ENCODE measurements at places on chromosomes 2 and 18.

DNA sequence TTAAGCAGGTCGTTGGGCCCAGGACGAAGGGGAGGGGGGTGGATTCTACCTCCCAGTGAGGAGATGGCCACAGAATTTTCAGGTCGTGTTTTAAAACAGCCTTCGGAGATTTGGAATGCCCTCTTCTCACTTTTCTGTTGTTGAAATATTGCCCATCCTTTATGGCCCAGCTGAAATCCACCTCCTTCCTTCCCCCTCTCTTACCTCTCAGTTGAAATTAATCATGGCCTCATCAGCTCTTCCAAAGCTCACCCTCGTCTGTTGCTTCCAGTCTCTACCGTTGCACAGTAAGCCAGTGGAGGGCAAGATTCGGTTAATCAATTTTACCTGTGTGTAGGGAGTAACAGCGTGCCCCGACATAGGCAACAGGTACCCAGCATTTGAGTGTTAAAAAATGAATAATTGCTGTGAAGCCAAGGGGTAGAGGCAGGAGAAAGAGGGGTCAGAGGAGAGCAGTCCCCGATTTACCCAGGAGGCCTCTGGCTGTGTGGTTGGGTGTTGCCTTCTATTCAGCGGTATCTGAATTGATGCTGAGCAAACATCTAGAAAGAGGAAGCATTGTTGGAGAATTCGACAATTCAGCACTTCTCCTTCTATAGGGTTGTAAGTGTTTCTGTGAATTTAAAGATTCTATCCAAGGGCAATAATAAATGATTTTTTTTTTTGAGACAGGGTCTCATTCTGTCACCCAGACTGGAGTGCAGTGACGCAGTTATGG, 8.6 kb upstream of the PDIA6 start:
- no peak for DNase-seq

DNA sequence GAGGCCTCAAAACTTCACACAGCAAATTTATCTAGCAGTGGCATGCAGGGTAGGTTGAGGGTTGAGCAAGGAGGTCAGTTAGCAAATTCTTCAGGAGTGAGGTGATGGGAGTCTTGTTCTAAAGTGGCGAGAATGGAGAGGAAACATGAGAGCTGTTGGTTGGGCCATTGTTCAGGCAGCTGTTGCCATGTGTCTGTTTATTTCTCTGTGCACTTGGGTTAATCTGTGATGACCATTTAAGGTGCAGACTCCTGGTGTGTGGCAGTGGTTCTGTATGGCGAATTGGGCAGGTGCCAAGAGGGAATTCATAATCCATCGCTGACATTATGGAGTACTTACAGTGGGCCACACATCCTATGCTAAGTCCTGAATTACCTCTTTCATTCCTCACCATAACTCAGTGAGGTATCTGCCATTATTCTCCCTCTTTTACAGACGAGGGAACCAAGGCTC, 30.4 kb downstream of the TMEM178A start:
- DNase-seq: peak; percentile 41

- DNase-seq: no peak
These were observed 280.0 kb downstream of the EXOC6B start for GRCh38 chr2:72545790-72546189.

- DNase-seq: no peak
These were observed 1029.1 kb upstream of the KLHL29 start for GRCh38 chr2:22355816-22356433.

DNA sequence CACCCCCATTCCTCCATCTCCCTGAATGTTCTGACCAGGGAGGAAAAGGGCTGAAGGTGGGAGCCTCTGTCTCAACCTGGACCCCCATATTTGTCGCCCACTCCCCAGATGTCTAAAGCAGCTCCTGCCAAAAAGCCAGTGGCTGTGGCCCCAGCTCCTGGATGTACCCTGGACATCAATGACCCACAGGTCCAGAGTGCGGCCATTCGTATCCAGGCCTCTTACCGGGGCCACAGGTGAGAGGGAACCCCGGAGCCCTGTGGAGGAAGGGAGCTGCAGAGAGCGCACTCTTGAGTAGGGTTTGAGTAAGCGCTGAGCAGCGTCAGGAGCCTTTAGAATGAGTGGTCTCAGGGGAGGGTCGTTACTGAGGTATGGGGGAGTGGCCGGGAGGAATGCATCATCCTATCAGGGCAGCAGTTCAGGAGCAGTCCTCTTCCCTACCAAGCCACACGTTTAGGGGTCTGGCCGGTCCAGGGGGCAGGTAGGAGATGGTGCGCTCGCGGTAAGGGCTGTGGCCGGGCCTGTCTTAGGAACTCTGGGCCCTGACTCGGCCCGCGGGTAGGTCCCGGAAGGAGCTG, 2.4 kb upstream of the GMPPA start:
- no peak for DNase-seq

- DNase-seq: no peak
These were observed at the start of gene NOTO for GRCh38 chr2:73202156-73203054. NOTO (plus strand) TSS chr2:73202574; CDS start chr2:73202667, 93 bp downstream.

DNA sequence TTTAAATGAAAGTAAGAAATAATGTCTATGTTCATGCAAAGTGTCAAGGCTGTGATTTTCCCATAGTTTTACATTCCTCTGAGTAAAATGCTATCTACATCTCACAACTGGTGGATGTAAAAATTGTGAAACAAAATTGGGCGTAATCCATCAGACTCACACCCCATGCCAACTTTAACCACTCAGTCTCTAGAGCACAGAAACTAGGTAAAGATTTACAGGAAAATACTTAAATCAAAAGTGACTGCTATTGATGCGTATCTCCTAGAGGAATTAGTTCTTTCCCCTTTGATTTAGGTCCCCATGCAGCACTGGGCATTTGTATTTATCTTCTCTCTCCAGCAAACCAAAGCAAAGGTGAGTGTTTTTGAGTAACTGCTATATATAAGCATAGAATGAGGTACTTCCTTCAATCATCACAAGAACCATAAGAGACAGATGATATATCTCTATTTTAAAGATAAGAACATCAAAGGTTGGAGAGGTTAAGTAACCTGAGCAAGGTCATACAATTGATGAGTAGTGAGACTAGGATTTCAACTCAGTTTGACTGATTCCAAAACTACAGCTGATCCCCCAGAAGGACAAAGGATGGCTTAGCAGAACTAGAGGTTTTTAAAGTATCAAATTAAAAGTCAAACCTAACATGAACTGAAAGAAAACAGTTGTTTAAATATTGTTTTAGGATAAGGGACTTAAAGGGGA, 594.0 kb upstream of the ACVR2A start:
- DNase-seq: no peak

GRCh38 chr18:56861244-56861643, 210.1 kb downstream of the WDR7 start:
- DNase-seq: no peak

All from smooth muscle cell of the brain vasculature (primary cell).